ENCODE measurements at places on chromosomes 4 and X. TPM values are rescaled to one million over a fixed set of nuclear protein-coding genes. Genes with fewer than 3 reads are reported as not detected.

The KCNE5 gene
- polyA plus RNA-seq: 4.8 TPM

GRCh38 chr4:123250843-123251242, 145.8 kb upstream of the SPRY1 start:
- DNase-seq: no peak

DNA sequence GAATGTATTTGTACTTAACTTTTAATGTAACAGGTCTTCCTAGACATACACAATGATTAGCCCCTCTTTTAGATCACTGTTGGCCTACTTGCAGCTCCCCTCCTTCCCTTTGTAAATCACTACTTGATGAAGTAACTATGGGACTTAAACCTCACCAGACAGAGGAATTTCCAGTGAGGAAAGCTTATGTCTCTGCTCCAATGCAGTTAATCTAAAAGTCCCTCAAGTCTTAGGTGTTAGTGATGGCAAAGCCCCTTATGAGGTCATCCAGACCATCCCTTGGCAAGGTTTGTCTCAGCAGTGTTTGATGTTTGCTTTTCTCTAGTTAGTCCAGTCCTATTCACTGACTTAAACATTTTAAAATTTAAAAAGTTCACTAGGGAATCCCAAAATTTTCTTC, 877.3 kb upstream of the INTU start:
- DNase-seq: no peak

- DNase-seq: no peak
These were observed 1250.4 kb downstream of the PCDH18 start for GRCh38 chr4:136281889-136282288.

The ABCG2 gene
- 6.7 TPM for polyA plus RNA-seq
